ENCODE measurements at places on chromosomes 12 and 14.

- no peak for DNase-seq
Measured at GRCh38 chr14:69398818-69399210, 322 bp downstream of the SLC39A9 start.

DNA sequence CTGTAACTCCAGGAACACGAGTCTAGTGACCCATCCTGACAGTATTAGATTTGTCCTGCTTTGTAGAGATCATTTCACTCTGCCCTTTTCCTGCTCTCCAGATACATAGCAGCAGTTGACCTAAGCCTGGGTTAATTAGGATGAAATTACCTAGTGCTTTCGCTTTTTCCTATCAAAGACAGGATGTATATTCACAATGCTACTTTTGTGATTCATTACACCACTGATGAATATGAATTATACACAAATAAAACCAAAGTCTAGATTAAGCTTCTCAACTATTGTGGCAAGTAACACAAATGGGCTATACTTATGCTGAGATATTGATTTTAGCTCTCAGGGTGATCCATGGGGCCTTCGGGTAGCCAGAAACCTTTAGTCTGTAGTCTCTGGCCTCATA lies 17.9 kb downstream of the CERS5 start:
- DNase-seq = no peak

DNA sequence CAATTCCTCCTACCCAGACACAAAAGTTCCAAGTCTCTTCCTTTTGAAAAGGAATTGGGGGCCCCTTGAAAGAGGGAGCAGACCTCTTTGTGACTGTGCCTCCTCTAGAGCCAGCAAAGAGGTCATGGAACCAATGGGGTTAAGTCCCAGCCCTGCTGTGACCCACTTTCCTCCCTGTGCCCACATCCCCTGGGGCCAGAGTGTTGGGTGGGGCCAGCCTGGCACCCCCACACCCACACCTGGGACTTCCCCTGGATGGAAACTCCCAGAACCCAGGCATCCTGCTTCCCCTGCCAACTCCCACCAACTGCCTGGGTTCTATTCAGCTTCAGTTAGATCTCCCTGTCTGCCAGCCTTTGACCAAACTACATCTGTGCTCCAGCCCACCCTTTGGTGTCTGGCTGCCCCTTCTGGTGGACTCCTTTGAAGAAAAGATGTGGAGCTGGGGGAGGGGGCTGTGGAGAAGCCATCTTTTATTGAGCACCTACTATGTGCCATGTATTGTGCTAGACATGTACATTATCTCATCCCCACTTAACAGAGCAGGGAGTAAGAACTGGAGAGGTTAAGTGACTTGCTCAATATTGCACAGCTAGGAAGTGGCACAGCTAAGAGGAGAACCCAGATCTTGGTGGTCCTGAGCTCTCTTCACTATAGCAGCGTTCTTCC lies 4.6 kb upstream of the RARG start:
- DNase-seq = no peak

- DNase-seq = peak; percentile 92
Measured at GRCh38 chr12:118052324-118053070, 8.5 kb downstream of the WSB2 start.

DNA sequence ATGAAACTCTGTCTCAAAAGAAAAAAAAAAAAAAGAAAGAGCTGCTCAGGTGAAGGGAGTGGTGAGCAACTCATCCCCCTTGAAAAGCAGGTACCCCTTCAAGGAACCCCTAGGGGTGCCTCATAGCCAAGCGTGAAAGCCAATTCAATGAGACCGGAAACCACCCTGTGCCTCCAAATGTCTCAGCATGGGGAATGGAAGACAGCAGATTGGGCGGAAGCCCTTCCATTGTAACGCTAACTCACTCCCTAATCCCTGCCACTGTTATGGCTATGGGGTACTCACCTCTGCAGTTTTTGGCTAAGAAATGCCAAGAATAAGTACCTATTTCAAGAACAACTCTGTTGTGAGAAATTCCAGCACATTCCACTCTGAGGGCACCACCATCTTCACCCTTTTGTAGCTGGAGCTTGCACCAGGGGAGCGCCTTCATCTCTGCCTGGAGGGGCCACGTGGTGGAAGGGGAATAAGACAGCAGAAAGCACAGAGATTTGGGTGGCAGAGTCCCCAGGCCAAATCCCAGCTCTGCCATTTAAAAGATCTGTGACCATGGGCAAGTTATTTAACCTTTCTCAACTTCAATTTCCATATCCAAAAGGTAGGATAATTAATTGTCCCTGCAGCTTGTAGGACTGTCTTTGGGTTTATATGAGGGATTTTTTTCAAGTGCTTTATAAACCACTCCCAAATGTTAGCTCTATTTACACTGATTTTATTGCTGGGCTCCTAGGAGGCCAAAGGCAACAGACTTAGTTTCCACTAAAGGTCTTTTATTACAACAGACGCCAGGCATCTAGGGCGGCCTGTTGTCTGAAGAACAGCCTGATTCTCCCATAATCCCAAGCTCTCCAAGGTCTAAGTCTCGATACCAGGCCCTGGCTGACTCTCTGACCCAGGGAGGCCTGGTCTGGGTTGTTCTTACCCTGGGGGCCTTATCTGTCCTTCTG lies 63.9 kb downstream of the ITPK1 start:
- DNase-seq = no peak

GRCh38 chr12:51000245-51000644 lies 25.9 kb downstream of the SLC11A2 start:
- DNase-seq = peak; percentile 16

DNA sequence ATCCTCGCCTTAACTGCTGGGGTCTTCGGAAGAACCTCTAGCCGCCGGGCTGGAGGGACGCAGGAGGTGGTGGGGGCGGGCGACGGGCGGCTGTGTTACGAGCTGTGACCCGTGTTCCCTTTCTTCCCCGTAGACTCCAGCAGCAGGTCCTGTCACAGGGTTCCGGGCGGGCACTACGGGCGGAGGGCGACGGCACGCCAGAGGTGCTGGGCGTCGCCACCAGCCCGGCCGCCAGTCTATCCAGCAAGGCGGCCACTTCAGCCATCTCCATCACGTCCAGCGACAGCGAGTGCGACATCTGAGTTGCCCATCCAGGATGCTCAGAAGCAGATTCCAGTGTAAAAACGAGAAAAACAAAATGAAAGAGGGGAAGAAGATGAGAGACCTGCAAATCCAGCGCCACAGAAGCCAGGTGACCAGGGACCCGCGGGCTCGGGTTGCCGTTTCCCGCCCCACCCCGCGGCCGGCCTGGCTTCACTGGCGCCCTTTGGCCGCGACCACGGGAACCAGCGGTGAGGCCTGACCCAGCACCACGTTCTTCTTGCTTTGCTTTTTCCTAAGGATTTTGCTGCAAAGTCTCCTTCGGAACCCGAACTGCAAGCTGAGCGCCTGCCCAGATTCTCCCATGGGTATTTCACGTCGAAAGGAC lies 2.1 kb downstream of the SIX6 start:
- DNase-seq = no peak

DNA sequence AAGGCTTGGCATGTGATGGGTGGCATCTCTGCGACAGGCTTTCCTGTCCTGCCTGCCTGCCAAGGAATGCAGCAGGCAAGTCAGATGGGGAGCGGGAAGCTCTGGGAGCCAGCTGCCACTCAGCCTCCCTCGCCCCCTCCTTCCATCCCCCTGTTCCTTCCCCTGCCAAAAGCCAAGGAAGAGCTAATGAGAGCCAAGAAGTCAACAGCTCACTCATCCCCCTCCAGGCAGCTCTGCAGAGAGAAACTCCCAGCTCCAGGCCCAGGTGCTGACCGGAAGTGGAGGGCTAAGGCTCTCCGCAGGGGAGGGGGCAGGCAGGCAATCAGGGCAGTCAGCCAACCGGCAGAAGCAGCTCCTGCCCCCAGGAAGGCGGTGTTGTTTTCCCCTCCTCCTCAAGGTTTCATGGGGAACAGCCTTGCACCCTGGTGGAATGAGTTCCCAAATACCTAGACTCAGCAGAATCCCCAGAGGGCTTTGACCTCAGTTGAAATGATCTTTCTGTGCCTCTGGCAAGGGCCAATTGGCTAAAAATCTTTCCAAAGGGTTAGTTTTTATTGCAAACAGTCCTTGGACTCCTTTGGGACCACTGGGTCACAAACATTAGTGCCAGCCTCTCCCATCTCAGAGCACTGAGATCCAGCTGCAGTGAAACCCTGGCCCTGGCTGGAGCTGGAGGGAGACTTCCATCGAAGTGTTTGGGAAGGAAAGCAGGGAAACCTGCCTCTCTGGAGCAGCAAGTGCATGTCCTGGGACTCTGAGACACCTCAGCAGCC lies 349.1 kb downstream of the DPF3 start:
- DNase-seq = peak; percentile 26

GRCh38 chr12:123351349-123351748 lies 13.3 kb downstream of the SBNO1 start:
- no peak for DNase-seq

DNA sequence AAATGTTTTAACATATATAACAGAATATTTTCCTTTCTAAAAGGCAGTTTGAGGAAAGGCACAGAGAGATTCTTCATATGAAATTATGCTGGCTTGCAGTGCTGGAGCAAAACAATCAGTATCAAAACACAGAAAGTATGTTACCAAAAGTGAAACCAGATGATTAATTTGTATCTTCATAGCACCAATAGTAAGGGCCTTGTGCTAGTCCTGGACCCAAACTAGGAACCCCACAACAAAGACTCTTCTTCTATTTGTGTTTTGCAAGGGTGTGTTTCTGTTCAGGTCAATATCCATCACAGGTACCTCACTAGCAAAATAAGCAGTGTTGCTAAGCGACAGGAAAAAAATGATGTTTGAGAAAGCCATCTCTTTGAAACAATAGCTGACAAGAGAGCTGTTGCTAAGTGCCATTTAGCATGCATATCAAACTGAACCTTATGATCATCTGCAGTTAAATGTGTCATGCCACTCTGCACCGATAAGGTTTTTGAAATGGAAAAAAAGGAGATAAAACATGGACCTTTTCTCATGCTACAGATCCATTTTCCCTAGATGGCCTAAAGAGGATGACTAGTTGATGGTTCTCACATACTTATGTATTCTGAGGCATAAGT lies 196.2 kb upstream of the ALG10 start:
- no peak for DNase-seq

DNA sequence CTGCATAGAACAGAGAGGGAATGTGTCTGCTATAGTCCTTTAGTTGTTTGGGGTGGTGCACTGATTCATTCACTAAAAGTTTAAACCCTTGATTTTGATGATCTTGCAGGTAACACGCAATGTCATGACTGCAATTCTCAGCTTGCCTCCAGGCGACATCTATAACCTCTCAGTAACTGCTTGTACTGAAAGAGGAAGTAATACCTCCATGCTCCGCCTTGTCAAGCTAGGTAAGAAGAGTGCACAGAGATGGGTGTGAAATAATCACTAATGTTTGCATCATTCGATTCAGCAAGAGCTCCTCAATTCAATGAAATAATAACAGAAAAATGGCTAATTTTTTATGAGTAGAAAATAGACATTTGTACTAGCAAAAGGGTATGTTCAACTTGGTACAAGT lies 203.7 kb downstream of the PTPRO start:
- no peak for DNase-seq

GRCh38 chr12:76260390-76260748 lies 87.8 kb downstream of the BBS10 start:
- DNase-seq = peak; percentile 61

GRCh38 chr12:15757553-15758255 lies 31.5 kb downstream of the EPS8 start:
- peak; percentile 91 for DNase-seq

DNA sequence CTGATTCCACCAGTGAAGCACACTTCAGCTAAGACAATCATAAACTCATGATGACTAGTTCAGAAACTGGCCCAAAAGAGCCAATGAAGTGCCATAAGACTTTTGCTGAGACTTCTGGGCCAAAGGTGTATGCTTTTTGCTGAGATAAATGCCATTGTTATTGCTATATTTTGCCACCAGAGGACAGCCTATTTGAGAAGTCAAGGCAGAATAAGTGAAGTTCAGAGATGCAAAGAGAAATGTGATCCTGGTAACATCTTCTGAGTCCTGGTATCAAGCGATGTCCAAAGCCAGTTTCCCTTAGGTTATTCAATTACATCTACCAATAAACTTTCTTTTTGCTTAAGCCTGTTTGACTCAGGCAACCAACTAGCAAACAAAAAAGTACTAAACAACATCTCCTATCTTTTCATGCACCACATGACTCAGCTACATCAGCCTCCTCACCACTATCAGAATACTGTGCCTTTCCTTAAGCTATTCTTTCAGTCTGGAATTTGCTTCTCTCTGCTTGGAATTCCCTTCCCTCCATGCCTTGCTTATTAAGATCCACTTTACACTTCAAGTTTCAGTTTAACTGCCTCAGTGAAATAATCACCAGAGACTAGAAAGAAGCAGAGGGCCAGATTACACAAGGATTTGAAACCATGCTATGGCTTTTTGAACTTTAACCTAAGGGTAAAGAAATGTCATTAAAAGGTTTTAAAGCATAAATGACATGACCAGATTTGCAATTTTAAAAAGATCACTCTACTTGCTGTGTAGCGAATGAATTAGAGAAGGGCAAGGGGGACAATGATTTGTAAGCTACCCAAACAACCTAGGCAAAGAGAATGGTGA lies 14.0 kb downstream of the CRY1 start:
- peak; percentile 69 for DNase-seq

DNA sequence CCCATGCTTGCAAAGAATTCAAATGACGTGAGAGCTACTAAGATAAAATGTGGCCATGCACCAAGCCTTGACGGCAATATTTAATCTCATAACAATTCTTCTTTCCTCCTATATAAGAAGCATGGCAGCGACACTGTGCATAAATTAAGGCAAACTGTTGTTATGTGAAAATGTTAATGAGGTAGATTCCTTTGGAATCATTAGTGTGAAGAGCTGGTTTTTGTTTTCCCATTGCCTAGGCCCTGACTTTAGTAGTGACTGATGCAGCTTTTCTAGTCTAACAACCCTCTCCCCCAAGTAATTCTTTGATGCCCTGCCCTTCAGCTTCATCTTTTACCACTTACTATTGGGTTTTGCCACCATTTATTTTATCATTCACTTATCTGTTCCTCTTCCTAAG lies 10.6 kb upstream of the PSEN1 start:
- no peak for DNase-seq

DNA sequence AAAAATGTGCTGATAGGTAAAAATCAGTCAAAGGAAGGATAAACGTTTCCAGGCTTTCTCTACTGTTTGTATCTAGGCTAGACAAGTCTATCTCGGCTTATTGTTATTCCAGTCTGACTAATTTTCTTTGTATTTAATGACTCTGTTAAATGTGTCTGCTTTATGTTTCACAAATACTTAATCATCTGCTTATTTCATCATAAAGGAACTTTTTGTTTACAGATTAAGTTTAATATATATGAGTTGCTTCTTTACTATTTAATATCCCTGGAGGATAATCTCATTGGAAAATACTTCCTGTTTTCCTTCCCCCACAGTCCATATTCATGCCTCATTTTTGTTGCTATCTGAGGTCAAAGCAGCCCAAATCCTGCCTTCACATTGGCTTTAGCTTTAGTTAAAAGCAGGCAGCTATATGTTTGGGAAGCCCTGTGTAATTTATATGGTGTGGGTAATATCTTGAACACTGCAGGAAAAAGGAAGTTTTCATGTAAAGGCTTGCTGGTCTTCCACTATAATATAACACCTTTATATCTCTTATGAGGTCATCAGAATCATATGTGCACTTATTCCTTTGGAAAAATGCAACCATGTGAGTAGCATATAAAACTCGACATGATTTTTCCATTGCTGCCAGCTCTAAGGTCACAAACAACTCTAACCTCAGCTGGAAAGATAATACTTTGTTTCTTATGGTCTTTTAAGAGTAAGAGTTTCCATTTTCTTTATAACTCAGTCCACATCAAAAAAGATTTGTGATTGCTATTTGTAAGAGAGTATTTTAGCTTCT lies 76.8 kb downstream of the ALX1 start:
- DNase-seq = peak; percentile 2

- DNase-seq = no peak
Measured at GRCh38 chr14:88838015-88838414, 13.6 kb downstream of the TTC8 start.

- peak; percentile 92 for DNase-seq
Measured at GRCh38 chr12:95623554-95624170, 72.4 kb upstream of the USP44 start.

Measured in choroid plexus epithelial cell (primary cell).